Activated CD4-positive, CD25-positive, alpha-beta regulatory T cell treated with anti-CD3 and anti-CD28 coated beads, Interleukin-2, amount 50 U/mL, for 72 hours (primary cell): ENCODE measurements at places on chromosomes 5 and 9.

DNA sequence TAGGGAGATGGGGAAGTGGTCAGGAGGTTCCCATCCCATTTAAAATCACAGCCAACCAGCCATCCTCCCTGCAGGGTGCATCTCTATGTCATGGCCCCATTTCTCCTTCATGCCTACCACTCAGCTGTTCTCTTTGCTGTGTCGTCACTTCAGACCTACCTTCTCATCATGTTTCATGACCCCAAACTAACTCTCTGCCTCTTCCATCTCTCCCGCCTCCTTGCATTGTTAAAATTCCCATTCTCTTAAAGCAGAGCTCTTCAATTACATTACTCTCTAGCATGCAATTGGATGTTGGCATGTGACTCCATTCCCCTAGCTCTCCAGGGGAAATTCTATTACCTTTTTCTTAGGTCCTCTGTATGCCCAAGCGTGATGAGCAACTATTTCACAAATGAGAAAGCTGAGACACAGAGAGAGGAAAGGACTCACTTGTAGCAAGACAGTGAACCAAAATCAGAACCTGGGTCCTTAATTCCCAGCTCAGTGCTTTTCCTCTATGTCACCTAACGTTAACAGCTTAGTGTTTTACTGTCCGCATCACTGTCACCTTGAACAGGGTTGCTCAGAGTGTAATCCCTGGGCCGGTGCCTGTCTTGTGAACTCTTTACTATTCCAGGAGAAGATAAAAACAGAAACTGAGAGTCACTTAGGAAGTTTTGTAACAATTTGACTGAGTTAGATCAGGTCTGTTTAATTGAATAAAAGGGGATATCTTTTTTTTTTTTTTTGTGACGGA, 28.1 kb downstream of the PDE6A start:
- no peak for DNase-seq

- no peak for DNase-seq
Observed at GRCh38 chr5:146548781-146549449, 32.9 kb upstream of the GPR151 start.

DNA sequence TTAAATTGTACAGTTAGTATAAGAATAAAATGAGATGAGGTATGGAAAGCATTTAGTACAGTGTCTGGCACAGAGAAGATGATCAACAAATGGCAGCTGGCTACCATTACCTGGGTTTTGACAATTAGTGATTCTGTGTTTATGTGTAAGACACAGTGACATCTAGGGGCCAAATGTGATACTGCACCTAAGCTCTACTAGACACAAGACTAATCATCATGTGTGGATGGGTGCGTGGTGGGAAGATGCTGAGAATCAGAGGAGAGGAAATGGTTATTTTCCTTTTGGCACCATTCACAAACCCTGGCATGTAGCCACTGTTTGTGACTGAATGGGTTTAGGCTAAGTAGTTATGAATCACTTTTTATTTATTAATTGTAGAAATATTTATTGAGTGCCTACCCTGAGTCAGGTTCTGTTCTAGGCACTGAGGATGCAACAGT, 109.8 kb upstream of the TBC1D2 start:
- DNase-seq = no peak

DNA sequence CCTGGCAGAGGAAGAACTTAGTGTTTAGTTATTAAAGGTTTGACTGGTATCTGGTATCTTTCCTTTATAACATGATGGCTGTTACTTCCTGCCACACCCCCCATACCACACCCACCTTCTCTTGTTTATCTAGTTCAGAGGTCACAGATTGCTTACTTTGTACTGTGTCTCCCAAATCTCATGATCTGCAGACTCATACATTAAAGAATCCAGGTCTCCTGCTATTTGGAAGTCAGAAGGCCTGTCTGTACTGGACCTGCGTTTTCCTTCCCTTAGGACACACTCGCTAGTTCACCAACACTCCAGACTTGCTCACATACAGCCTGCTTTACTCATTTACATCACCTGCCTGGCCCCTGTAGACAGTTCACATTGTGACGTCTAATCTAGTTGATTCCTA, 39.3 kb downstream of the NUDT12 start:
- no peak for DNase-seq

DNA sequence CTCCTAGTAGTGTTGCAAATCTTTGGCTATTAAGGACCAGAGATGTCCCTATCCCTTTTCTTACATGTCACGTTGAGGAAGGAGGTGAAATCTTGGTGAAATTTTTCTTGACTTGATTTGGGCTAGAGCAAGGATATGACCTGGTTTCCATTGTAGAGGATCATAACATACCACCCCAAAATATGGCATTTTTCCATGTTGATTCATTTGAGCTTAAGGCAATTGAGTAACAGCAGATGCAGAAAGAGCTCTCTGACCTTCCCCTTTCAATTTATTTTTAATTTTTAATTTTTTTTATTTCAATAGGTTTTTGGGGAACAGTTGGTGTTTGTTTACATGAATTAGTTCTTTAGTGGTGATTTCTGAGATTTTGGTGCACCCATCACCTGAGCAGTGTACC, 61.2 kb upstream of the MAP1B start:
- no peak for DNase-seq
